ENCODE measurements at places on chromosomes 13 and 19.

DNA sequence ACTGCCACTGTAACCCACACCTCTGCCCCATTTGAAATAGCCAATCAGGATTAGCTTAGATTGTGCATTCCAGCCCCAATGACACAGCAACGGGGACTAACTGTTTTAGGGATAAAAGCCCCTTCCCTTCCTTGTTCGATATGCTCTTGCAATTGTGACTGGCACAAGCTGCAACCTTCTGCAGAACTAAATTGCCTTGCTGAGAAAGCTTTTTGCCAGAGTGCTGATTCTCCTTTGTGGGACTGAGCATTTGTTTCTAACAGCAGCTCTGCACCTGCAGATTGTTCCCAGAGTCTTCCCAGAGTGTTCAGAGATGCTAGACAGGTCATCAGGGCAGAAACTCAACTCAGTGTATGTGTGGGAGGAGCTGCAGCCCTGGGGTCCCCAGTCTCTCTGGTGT, 115.8 kb downstream of the ZNF675 start:
- DNase-seq: no peak

DNA sequence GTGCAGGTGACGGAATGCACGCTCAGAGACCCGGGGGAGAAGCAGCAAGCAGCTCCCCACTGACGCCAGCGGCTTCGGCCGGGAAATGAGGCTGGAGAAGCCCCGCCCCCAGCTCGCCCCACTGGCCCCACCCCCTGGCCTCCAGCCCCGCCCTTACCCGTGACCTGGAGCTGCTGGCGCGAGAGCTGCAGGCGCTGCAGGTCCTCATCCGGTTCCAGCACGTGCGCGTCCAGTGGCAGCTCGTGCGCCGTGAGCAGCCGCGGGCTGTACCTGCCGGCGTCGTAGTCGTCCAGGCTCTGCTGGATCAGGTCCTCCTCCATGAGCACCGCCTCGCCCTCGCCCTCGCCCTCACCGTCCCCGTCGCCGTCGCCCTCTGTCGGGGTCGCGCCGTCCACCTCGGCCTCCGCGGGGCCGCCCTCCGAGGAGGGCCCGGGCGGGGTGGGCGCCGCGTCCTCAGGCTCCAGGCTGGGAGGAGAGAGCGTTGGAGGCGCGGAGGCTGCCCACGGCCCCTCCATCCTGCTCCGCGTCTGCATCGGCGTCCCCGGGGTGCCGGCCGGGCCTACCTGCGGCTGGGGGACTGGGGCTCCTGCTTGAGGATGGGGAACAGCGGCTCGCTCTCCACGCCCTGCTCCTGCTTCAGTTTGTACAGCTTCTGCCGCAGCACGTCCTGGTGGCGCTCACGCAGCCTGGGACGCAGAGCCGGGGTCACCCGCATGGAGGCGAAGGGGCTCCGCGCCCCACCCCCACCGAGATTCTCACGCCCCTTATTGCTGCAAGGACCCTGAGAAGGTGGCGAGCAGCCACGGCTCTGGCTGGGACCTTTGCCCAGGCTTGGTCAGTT, 6.4 kb upstream of the TBXA2R start:
- DNase-seq: no peak

GRCh38 chr19:282501-282900, 8.7 kb downstream of the PLPP2 start:
- no peak for DNase-seq

DNA sequence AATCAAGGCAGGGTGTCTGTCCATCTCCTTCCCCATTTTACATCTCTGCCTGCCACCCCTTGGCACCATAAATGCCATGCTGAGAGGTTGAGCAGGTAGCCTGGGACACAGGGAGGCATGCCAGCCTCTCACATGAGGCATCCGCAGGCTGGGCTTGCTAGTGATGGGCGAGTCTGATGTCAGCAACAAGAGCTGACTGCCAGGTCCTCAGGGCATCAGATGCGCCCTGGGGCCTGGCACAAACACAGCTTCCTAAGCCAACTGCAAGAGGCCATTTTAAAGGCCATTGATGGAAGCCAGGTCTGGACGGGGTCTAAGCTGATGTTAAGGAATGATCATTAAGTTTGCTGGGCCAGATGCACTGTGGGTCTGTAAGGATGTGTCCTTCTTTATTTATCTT, 34.6 kb downstream of the MYH14 start:
- no peak for DNase-seq

DNA sequence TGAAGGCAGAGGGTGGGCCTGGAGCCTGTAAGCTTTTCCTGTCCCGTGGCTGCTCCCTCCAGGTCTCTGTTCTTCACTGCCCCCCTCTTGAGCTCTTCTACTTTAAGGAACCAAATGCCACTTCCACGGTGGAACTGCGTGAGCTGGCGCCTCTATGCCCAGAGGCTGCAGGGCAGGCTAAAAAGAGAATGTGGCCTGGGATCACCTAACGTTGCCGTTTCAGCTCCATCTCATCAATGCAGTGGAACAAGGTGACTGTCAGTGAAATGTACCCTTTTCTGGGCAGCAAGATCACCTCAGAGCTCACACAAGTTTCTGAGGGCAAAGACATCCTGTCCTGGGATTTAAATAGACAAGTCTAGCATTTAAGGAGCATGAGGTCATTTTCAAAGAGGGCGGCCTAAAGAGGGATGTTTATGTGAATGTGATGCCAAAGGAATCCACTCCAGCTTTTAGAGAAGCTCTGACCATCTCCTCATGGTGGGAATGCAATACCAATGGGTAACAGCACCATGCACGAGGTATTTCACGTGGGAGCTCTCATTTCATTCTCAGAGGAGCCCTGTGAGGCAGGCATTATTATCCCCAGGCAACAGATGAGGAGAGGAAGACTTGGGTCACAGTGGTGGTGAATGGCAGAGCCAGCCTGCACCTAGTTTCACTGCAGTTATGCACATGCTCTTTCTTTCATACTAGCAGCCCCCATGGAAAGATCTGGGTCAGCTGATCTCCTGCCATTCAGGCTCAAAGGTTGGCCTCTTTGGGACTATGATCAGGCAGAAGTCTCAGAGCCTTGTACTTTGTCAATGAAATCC, 39.3 kb downstream of the RGCC start:
- DNase-seq: no peak

Measured in activated CD4-positive, CD25-positive, alpha-beta regulatory T cell (primary cell).